Activated naive CD4-positive, alpha-beta T cell (primary cell): ENCODE measurements at places on chromosomes 7 and 10.

- DNase-seq: no peak
Observed at GRCh38 chr10:58727633-58728032, 215.0 kb downstream of the BICC1 start.

DNA sequence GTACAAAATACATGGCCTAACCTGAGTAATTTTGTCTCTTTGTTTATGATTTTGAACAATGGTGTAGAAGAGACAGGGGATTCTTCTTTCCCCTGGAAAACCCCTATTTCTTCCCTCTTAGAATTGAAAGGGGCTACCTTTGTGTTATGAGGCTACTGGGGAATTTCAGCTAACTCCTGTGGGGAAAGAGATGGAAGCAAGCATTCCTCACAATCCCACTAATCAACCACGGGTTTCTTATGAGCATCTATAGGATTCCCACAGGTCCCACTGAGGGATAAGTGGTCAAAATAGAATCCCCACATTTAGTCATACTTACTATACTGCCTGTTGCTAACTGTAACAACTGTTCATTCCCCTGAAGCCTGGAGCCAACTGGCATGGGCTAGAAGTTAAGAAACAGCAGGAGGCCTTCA, 32.2 kb upstream of the ITGB8 start:
- DNase-seq: no peak

- no peak for DNase-seq
Observed at GRCh38 chr7:141697211-141697871, 4.6 kb downstream of the DENND11 start.

GRCh38 chr7:139680676-139681462, 96.9 kb downstream of the HIPK2 start:
- DNase-seq: no peak

DNA sequence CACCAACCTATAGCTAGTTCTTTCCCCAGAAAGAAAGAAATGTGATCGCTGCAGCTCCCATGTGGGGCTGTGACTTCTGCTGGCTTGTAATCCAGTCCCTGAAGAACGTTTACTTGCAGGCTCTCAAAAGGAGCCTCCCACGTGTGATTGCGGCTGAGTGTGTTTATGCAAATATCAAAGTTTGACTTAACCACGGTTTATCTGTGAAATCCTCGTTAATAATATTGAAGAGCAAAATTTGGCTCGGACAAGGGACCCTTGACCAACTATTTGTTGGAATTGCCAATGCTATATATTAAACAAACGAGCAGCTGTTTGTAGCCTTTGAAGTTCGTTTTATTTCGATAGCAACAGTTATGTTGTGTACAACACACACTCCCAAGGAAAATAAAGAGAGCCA, 470.1 kb upstream of the NRP1 start:
- no peak for DNase-seq

GRCh38 chr7:155758348-155758747, 53.9 kb downstream of the SHH start:
- no peak for DNase-seq

DNA sequence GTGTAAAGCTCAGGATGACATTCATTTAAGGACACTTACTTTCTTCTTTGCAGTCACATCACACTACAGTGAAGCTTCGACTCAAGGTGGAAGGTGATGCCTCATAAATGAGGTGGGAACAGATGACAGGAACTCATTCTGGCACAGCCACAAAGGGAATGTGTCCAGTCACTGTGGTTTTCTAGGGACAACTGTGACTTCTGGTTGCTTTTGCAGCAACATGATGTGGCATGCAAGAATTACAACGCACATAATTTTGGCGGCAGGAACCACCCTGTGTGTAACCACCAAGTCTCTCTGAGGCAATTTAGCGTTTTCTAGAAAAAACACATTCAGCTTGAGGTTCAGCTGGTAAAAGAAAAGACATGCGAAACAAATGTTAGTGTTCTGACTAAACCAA, 32.0 kb upstream of the FERD3L start:
- no peak for DNase-seq

GRCh38 chr10:103649654-103650423, 156.3 kb downstream of the NEURL1 start:
- DNase-seq: no peak

DNA sequence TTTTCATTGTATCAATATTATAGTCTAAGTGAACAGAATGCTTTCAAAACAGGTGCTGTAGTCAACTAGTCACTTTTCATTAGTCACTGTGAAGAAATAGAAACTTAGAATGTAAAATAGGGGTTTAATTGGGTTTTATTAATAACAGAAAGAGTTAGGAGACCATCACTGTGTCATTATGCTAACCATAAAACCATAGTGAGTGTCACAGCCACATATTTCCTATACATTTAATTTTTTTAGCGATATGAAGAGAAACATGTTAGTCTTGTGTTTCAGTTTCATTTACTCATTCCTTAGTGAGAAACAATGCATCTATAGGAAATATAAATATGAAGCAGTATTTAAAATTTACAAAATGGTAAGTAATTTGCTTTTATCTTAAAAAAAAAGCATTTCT, 22.2 kb downstream of the SPAG6 start:
- DNase-seq: no peak

GRCh38 chr10:3126741-3127346, 45.7 kb downstream of the PITRM1 start:
- no peak for DNase-seq

DNA sequence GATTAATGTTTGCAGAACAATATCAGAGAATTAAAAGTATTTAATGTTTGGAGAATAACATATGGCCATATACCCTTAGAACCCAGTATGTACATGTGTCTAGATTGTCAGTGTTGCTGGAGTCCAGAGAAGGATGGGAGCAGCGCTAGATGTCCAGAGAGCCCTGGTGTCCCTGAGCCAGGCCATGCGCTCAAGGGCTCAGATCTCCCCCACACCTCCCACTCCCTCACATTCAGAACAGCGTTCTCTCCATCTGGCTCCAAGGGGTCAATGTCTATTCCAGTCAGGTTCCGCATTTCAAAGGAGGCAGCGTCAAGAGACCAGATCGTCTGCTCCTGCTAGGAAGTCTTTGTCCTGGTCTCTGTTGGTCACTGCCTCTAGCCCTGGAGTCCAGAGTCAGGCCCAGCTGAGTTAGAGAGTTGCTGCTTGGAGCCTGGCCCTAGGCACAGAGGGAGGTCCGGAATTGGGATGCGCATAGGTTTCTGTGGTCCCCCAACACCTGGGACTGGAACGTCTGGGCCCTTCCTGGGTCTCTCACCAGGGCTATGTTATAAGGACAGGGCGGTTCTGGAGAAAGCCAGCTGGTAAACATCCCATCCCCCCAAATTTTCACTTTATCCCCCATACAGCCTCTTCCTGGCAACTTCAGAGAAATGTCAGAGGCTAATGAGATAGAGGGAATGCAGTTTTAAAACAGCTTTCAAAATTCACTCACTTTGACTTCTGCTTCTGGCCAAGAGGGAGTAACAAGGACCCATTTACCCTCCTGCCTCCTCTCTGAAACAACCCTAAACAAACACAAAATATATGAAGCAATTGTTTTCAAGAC, 6.5 kb upstream of the WDR86 start:
- no peak for DNase-seq

DNA sequence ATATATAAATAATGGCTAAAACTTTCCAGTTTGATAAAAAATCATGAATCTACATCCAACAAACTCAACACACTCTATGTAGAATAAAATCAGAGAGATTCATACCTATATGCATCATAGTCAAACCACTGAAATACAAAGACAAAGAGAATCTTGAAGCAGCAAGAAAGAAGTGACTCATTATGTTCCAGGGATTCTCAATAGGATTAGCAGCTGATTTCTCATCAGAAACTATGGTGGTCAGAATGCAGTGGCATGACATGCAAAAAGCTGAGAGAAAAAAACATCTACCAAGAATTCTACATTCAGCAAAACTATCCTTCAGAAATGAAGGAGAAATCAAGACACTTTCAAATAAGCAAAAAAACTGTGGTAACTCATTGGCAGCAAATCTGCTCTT, 187.4 kb downstream of the RNLS start:
- no peak for DNase-seq

- DNase-seq: no peak
Observed at GRCh38 chr7:45888185-45888992, at the start of gene IGFBP1. Gene IGFBP1 (plus strand): TSS chr7:45888488. CDS start chr7:45888653, 165 bp downstream.

- peak; percentile 43 for DNase-seq
Observed at GRCh38 chr10:35127289-35127891, 744 bp downstream of the CREM start.

DNA sequence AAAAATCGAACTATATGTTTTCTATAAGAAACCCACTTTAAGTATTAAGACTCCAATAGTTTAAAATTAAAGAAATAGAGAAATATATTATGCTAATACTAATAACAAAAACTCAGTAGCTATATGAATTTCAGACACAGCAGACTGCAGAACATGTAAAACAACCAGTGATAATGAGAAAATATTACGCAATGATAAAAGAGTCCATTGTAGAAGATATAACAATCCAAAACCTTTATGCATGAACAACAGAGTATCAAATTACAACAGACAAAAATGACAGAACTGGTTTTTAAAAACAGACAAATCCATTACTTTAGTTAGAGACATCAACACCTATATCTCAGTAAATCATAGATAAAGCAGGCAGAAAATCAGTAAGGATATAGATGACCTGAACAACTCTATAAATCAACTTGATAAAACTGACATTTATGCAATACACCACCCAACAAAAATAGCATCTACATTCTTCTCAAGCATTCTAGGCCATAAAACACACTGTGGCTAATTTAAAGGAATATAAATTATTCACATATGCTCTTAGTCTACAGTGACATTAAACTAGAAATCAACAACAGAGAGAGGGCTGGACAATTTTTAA, 669.5 kb upstream of the GHITM start:
- no peak for DNase-seq

DNA sequence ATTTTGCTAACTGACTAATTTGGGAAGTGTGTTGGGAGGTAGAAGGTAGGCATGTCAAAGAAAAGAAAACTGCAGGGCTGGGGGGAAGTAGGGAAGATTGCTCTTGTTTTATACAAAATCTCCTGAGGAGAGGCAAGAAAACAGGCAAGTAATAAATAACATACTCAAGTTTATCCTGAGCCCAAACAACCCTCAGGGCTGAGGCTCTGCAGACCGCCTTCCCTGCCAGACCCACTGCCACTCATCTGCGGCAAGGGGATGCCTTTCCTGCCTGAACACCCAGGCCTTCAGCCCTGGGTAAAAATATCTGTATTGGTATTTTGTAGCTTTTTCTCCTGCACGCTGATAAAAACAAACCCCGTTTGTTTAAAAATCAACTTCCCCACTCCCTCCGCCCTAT, 399.8 kb upstream of the NFE2L3 start:
- DNase-seq: no peak

DNA sequence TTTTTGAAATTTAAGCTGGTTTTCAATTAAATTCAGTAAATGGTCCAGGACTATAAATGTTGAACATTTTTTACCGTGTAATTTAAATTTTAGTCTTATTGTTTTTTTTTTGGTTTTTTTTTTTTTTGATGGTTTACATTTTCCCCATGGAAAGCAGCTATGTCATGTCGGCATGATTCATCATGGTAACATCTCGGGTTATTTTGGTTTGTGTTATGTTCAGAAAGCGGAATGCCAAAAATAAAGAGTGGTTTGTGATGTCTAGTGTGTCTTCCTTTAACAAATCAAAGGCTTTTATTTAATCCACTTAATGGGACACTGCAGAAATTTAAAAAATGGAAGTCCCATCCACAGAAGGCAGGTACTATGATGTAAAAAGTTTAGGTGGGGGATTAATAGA, 58.5 kb downstream of the TRUB1 start:
- no peak for DNase-seq

DNA sequence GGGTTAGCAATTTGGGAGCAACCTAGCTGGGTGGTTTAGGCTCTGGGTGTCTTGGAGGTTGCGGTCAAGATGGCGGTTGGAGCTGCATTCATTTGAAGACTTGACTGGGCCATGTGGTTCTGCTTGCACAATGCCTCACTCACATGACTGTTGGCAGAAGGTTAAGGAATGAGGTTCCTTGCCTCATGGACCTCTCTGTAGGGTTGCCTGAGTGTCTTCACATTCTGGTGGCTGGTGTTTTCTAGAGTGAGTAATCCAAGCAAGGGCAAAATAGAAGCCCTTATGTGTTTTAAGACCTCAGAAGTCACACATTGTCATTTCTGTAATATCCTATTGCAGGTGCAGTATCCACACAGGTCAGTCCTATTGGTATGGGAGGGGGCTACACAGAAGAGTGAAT, 52.0 kb downstream of the CDK14 start:
- DNase-seq: no peak

- DNase-seq: peak; percentile 16
Observed at GRCh38 chr10:89163265-89163995, 43.7 kb downstream of the CH25H start.

DNA sequence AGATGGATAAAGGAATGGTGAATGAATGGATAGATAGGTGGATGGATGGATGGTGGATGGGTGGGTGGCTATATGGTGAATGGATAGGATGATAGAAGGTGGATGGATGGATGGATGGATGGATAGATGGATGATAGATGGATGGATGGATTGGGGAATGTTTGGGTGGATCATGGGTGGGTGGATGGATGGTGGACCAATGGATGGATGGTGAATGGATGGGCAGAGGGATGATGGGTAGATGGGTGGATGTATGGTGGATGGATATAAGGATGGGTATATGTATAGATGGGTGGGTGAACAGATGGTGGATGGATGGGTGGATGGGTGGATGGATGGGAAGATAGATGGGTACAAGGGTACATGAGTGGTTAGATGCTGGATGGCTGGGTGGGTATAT, 322.4 kb downstream of the ADARB2 start:
- DNase-seq: no peak

DNA sequence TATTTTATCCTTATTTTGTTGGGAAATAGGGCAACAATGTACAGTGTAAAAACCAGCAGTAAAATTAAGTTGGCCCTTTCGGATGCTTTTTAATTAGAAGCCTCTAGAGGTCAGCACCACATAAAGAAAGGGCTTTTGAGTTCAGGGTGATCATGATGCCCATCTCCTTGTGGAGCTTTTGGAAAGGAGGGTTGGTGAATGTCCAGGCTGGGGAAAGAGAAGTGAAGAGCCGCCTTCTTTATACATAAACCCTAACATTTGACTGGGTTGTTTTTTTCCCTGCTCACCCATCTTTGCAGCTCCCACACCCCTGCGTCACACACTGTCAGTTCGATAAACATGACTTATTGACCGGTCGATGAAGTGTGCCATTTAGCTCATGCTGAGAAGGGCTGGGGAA, 29.8 kb downstream of the MTURN start:
- DNase-seq: no peak

DNA sequence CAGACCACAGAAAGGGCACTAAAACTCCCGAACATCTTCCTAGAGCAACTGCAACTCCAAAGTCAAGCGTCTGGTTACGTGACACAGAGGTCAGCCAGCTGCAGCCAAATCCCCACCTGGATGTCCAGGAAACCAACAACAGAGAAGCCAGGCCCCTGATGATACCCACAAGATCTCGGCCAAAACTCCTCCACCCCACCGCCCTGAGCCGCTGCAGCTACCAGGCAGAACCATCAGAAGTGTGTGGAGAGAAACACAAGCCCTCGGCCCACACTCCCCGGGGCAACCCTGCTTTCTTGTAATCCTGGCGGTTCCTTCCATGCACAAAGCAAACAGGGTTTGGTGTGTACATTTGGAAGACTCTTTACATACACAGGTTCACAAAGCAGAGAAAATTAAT, 8.7 kb downstream of the CHST15 start:
- no peak for DNase-seq
